ENCODE measurements at places on chromosomes 2 and 18.

DNA sequence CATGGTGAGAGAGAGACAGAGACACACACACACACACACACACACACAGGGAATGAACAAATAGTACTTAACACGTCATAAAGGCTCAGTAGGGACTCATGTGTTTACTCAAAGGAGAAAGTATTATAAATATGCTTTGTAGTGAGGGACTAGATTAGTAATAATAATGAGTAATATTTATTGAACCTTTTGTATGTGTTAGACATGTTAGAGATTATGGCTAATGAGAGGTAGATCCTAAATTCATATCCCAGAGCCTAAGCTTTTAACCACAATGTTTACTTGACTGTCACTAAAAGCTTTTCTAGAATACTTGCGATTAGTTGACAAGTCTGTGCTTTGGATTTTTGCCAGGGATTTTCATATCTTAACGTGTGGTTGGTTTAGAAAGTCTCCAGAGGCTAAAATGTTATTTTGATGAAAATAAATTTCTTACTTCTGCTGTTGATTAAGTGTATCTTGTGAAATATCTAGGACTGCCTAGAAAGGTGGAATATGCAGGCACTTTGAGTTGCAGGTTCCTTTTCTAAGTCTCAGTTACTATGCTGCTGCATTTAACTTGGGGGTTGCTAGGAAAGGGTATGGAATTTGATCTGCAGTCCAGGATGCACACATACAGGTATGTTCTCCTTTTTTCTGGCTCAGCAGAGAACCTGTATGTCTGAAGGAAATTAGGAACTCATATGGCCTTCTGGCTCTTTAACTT lies 64.5 kb downstream of the UBR3 start:
- peak; percentile 18 for DNase-seq

DNA sequence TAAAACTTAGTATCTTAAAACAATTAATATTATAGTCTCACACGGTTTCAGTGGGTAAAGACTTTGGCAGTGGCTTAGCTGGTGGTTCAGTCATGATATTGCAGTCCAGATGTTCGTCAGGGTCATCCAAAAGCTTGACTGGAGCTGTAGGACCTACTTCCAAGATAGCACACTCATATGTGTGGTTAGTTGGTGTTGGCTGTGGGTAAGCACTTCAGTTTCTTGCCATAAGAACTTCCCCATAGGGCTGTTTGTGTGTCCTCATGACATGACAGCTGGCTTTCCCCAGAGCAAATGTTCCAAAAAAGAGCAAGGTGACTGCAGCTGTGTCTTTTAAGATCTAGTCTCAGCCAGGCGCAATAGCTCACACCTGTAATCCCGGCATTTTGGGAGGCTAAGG lies 48.5 kb upstream of the EPC2 start:
- DNase-seq: no peak

DNA sequence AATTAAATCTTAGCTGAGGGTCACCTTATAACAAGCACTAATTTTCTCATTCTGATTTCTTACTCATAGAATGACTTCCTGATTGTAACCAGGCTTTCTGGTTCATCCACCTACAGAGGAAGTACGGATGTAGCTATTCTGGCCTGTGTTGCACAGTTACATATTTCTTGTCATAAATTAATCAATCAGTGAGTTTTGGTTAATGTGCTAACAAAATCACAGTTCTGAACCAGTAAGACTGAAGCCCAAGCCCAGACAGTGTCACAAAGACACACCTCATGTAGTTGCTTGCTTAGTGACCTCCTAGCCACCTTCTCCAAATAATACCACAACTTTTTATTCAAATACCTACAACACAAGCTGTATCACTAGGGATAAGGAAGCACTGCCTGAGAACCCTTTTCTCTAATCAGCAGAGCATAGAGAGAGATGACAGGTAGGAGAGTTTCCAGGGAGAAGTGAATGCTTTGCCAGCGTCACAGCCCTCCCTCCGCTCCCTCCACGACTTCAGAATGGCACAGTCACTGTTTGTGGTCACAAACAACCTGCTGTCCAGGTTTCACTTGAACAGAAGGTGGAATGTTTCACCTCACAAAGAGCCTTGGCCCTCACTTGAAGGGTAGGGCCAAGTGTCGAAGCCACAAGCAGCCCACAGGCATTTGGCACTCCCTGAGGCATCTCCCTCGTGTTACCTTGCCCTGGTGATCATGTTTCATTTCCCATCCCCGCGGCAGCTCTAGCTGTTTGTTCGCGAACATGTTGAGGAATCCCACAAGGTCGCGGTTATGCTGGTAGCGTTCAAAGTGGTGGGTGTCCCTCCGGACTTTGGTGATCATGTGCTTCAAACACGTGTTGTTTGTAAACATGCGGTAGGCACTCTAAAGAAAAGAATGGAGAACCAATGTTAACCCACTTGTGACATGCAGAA lies 120.8 kb upstream of the STK17B start:
- DNase-seq: no peak

DNA sequence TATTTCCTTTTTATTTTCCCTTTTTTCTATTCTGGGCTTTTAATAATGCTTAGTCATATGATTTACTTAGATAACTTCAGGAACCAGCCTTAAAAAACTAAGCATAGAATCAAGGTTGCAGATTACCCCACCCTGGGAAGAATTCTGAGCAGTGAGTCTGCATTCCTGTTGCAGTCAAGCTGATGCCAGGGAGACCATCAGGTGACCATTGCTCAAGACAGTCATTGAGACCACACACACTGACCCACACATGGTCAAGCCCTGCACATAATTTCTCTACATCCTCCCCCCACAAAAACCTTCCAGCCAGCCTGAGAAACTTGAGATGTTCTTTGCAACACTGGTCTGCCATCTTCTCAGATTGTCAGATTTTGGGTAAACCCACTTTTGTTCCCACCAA lies 83.9 kb downstream of the SH3YL1 start:
- DNase-seq: no peak

DNA sequence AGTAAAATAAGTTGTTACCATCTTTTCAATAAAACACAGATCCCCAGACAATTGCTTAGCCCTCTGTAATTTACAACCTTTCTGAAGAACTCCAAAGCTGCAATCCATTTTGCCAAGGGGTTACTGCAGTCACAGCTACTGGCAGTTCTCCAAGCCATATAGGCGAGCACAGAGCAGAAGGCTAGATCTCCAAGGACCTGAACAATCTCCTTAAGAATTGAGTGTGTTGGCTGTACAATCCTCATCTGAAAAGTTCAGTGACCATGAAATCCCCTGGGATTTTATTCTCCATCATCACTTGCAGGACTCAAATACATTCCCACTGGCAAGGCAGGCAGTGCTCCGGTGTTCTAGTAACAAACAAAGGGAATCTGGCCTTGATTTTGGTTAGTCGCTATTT lies 103.9 kb upstream of the LRP1B start:
- peak; percentile 2 for DNase-seq

- peak; percentile 39 for DNase-seq
Measured at GRCh38 chr2:24793761-24794435, 673 bp downstream of the CENPO start.

- DNase-seq: no peak
Measured at GRCh38 chr2:3612639-3613523, 18.0 kb downstream of the COLEC11 start.

- DNase-seq: no peak
Measured at GRCh38 chr2:19576411-19576810, 218.0 kb upstream of the OSR1 start.

GRCh38 chr18:31250902-31251301 lies 67.1 kb upstream of the DSG1 start:
- no peak for DNase-seq

- no peak for DNase-seq
Measured at GRCh38 chr2:62254424-62255266, 58.7 kb downstream of the B3GNT2 start.

- DNase-seq: no peak
Measured at GRCh38 chr2:189880832-189881492, 96.7 kb downstream of the PMS1 start.

DNA sequence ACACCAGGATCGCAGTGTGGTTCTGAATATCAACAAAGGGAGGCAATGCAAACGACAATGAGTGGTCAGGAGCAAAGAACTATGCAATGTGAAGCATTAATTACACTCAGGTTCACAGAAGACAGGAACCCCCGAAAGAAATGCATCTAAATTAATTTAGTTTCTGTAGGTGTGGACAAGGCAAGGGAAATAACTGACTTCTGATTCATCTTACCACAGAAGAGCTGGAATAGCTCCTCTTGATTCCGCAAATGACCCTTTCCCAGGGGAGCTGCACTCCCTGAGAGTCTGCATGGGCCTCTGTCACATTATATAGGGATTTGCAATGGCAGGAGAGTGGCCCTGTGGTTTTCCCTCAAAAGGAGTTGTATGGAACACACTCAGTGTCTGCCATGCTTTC lies 263.9 kb upstream of the APCDD1 start:
- peak; percentile 96 for DNase-seq

- no peak for DNase-seq
Measured at GRCh38 chr18:26826656-26827235, 38.8 kb downstream of the AQP4 start.

DNA sequence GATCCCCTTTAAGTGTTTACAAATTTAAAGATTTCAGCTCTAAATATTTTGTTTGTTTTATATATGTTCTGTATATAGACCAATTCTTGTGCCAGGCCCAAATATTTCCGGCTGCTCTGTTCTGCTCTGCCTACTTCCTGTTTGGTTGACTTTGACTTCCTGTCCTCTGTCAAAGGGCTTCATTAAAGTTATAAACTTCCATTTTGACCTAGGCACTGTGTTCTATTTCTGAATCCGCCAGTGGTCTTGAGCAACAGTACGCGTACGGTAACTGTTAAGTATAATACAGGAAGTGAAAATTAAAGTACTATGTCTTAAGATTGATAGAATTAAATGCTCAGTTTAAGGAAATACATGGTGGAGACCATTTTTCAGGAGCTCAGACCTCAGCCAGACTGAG lies 13.5 kb upstream of the REL start:
- no peak for DNase-seq

GRCh38 chr2:31998731-31999383 lies 12.0 kb downstream of the MEMO1 start:
- DNase-seq: no peak

DNA sequence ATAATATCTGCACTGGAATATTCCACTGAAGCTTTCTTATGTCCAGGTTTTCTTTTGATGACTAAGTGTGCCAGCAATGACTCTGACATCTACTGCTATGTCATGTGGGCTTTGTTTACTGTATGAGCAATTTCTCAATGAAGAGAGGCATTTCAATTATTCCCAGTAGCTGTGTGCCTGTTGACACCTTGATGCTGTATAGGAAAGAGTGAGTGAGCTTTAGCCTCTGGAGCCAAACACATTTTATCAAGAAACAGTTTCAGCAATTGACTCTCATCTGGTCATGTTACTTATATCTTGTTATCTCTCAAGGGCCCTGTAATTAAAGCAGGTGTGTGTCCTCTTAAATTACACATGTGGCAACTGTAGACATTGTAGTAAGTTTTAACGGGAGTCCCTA lies 493.2 kb upstream of the FANCL start:
- DNase-seq: peak; percentile 7

- no peak for DNase-seq
Measured at GRCh38 chr2:205058409-205058808, 513.1 kb downstream of the PARD3B start.

DNA sequence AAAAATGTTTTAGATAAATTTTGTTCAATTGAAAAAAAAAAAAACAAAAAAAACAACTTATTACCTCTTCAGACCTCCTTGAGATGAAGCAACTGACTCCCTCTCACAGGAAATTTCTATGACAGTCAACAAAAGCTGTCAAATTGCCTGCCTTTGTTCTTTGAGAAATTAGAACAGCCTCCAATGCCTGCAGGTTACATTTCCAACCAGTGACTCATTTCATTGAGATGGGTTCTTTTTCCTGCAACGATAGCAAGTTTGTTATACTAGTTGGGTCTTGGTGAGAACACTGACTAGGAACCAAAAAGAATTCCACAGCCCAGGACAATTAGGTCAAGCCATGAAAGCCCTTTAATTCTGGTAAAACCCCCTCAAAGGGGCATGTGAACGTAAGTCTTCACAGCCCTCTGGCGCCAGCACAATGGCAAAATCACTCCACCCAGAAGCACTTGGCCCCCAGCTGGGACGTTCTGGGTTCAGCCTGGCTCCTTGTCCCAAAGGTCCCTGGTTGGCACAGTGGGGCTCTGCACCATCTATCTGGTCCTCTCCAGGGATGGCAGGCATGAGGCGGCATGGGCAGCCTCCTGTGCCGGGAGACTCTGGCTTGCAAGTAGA lies 87.0 kb downstream of the SPP2 start:
- peak; percentile 51 for DNase-seq

DNA sequence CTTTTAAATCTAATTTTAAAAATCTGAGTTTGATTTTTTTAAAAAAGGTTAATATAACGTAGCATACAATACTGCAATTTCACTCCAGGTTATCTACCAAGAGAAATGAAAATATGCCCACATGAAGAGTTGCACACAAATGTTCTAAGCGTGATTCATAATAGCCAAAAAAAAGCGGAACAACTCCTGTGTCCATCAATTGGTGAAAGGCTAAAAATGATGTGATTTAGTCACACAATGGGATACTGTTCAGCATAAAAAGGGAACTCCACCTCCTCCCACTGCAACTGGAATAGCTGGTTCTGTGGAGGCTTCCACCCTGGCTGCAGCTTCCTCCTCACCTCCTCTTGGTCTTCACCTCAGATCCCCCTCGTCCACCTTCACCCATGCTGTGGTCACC lies 132.8 kb downstream of the PIK3C3 start:
- DNase-seq: no peak

DNA sequence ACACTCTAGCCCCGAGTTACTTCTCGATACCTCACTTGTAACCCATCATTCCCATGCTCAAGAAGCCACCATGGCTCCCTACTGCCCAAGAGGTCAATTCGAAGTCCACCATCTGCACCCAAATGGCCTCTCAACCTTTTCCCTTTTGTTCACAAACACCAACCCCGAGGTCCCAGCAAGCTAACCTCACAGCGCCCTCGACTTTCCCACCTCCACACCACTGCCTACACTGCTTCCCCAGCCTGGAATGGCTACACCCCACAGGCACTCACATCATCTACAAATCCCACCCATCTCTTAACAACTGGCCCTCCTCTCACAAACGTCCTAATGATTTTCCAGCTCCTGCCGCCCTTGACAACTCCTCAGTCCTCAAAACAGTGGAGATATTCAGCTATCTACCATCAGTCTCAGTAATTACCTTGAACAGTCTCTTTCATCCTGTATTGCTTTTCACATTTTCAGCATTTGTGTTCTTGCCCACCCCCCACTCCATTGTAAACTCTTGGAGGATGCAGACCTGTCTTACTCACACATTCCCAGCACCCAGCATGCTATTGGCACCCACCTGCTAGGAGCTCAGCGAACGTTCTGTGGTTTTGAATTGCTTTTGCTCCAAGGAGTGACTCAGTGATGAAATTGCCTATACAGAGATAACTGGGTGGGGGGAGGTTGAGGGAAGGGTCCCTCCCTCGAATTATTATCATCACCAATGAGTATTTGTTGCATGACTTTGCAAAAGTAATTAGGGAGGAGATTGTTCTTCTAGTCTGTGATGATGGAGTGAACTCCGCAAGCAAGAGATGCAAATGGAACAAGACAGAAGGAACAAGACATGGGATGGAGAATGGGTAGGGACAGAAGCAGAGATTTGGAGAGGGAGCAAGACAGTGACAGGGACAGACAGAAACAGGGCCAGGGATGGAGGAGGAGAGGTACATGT lies 106.8 kb downstream of the CYP26B1 start:
- peak; percentile 38 for DNase-seq

Data from fibroblast of skin of right quadriceps (primary cell).